Activated gamma-delta T cell treated with Interleukin-2 at 50 U/mL for 16 hours (primary cell): ENCODE measurements at places on chromosomes 4 and X.

- no peak for DNase-seq
These were observed 240.1 kb upstream of the NOCT start for GRCh38 chr4:138775489-138775888.

GRCh38 chr4:72118017-72118416, 86.2 kb downstream of the NPFFR2 start:
- no peak for DNase-seq

- DNase-seq = no peak
These were observed 21.3 kb upstream of the ZCCHC4 start for GRCh38 chr4:25291158-25291733.

DNA sequence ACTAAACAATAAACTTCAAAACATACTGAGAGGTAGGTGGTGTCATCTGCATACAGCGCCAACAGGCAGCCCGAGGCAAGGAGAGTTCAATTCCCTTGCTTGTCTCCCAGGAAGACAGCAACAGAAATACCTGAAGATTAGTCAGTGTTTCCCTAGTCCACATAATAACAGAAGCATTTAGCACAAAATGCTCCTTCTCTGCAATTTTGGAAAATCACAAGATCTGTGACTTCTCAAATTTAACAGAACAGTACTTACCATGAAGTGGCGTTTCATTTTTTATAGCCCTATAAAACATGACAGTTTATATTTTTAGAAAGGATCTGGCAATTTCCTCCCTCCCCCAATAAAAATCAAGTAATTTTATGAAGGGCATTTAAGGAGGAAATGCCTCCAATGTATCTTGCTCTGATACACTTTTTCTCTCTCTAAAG, 67.1 kb upstream of the MYOZ2 start:
- DNase-seq = no peak

- DNase-seq = no peak
These were observed 14.3 kb downstream of the FGFR3 start for GRCh38 chr4:1807332-1807777.

- no peak for DNase-seq
These were observed 22.7 kb upstream of the STX18 start for GRCh38 chr4:4564522-4564921.

GRCh38 chrX:17939724-17940123, 78.6 kb upstream of the RAI2 start:
- DNase-seq = no peak

DNA sequence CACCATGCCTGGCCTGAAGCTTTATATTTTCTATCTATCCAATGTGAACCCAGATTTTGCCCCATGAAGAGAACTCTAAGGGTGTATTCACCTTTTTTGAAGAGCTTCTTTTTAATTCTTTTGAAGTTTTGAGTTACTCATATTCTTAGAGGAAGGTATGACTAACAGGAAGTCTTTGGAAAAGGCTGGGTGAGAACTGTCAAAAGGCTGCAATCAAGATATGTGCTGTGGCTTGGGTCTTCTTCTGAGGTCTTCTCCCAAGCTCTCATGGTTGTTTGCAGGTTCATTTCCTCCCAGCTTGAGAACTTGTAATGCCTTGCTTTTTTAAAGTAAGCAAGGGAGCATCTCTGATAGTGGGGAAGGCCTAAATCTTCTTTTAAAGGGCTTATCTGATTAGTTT, 3.1 kb upstream of the C4orf17 start:
- DNase-seq = peak; percentile 12

GRCh38 chr4:110487873-110488272, 11.9 kb downstream of the ENPEP start:
- no peak for DNase-seq

GRCh38 chrX:108811891-108812290, 75.5 kb upstream of the IRS4 start:
- DNase-seq = no peak

DNA sequence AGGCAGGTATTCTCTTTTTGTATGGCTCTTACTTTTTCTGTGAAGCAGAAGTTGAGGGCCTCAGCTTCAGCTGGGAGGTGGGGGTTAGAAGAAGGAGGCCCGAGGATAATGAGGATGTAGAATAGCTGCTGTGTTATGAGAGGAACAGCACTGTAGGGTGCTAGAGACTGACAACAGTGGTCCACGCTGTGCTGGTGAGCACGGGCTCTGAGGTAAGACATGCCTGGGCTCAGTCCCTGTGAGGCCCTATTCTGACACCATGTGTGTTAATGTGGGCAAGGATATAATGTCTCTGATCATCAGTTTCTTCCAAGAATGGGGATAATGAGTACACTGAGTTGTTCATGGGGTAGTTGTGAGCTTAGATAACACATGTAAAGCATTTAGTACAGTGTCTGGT, 55.3 kb upstream of the SFRP2 start:
- DNase-seq = no peak

DNA sequence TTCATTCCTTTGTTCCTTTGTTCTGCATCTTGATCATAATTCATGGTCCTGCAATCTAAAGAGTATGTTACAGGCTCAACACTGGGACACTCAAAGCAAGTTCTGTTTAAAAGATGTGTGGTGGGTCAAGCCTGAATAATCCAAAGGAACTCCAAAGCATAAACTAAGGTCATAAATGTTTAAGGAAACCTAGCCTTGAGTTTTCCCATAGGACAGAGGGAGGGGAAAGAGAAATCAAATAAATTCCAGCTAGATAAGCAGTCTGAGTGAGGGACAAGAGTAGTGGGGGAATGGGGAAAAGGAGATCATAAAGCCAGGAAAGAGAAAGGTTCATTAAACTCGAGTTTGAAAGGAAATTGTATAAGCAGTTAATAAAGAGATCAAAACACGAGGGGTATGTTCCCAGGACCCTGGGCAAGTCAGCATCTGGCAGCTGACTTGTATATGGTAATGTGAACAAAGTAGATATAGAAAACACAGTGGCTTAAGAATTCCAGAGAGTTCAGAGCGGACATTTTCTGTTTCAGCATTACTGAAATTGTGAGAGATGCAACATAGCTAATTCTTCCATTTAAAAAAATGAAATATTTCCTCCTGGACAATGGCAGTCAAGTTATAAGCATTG, 125.8 kb upstream of the EDNRA start:
- DNase-seq = no peak

DNA sequence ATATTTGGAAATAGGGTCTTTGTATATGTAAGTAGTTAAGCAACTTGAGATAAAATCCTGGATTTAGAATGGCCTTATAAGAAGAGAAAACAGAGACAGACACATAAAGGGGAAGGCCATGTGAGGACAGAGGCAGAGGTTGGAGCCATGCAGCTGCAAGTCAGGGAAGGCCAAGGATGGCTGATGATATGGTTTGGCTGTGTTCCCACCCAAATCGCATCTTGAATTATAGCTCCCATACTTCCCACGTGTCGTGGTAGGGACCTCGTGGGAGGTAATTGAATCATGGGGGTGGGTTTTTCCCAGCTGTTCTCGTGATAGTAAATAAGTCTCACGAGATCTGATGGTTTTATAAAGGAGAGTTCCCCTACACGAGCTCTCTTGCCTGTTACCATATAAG, 76.3 kb downstream of the STK32B start:
- DNase-seq = no peak

- DNase-seq = no peak
These were observed 68.7 kb downstream of the NBDY start for GRCh38 chrX:56797574-56798338.

GRCh38 chr4:137997496-137997895, 244.7 kb downstream of the SLC7A11 start:
- no peak for DNase-seq

- no peak for DNase-seq
These were observed 225.3 kb downstream of the ANAPC10 start for GRCh38 chr4:144872508-144873225.

GRCh38 chrX:151985955-151986354, 11.5 kb upstream of the GABRE start:
- DNase-seq = no peak
